ENCODE measurements at places on chromosomes 1 and 21.

GRCh38 chr1:206556750-206557635 lies 49.7 kb downstream of the RASSF5 start:
- DNase-seq: peak; percentile 45

DNA sequence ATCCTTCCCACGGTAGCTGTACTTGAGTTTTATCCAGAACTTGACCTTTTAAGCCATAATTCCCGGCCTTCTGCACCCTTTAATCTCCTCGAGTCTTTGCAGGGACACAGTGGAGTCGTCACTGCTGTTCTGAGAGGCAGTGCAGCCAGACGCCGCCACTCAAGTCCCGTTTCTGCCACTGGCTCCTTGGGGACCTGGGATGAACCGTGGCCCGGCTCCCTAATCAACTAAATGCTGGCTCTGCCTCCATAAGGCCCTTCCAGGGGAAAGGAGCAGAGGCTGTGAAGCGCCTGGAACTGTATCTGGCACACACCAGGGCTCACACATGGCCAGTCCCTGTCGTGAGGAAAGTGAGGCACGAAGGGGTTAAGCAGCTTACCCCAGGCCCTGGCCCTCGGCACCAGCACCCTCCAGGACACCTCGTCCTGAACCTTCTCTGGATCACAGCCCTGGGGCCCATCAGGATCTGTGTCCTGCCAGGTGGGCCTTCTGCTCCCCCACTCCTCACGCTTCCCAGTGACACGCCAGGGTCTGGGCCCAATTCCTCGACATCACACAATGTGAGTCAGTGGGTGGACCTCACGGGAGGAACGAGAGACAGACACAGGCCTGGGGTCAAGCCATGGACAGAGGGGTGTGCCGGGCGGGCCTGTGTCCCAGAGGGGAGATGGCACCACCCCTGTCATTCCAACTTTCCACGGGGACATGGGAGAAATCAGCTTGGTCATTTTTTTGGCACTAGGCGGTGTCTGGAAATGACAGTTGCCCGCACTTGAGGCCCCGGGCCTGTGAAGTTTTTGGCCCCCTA lies 23.5 kb upstream of the C1orf174 start:
- DNase-seq: no peak

GRCh38 chr1:93304716-93305138 lies 41.0 kb upstream of the DR1 start:
- peak; percentile 1 for DNase-seq

DNA sequence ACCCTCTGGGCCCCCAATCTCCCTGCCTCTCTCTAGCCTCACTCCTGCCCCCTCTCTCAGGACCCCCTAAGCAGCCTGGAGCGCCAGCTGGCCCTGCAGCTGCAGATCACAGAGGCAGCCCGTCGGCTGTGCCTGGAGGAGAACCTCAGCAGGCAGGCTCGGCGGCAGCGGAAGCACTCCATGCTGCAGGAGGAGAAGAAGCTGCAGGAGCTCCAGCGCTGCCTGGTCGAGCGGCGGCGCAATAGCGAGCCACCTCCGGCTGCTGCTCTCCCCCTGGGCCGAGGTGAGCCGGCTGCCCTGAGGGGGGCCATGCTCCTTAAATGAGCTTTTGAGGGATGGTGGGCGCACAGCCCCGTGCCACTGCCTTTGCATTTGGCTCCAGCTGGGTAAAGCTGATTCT lies 6.2 kb downstream of the INAVA start:
- DNase-seq: no peak

GRCh38 chr1:64006276-64007051 lies 197.0 kb upstream of the UBE2U start:
- DNase-seq: no peak

DNA sequence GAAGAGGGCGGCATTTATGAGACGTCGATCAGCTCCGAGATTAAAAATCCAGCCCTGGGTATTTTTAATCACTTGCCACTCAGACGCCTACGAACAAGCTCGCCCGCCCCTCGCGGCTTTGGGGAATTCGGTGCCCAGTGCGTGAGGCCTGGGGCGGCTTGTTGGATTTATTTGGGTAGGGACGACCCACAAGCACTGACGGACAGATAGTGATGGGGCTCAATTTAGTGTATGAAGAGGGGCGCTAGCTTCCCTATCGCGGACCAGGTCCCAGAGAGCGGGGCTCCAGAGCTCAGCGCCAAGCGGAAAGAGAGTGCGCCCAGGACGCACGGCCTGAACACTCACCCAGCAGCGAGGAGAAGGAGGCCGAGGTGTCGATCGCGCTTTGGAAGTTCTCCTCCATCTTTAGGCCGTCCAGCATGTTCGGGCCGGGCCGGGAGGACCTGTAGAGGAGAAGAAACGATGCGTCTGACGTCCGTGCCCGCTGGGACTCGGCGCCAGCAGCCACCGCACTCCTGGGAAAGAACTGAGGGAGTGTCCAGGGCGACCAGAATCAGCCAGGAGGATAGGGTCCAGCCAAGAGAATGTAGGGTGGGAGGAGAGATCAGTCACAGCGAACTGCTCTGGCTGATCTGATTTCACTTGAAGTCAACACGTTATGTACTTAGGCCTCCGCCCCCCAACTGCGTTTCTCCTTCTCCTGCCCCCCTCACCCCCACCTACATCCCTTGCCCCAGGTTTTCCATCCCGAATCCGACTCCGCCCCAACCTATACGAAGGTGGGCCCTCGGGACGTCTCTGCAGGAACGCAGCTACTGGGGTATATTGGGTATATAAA lies 1.2 kb downstream of the LMX1A start:
- DNase-seq: no peak

DNA sequence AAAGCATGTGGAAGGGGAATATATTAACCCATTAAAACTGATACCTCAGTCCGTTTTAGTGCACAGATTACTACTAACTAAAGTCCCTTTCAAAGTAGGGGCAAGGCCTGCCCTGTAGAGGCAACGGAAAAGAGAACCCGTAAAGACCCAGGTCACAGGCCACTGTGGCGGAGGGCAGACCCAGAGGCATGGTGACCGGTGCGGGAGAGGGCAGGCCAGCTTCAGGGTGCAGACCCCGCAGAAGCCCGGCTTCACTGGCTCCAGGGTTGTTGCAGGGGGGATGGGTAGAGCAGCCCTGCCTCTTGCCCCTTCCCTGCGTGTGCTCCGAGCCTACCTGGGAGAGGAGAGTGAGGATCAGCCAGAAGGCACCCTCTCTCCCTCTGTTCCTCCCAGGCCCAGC lies 17.7 kb downstream of the CNTN2 start:
- no peak for DNase-seq

- no peak for DNase-seq
Observed at GRCh38 chr1:170661646-170662411, 2.1 kb upstream of the PRRX1 start.

DNA sequence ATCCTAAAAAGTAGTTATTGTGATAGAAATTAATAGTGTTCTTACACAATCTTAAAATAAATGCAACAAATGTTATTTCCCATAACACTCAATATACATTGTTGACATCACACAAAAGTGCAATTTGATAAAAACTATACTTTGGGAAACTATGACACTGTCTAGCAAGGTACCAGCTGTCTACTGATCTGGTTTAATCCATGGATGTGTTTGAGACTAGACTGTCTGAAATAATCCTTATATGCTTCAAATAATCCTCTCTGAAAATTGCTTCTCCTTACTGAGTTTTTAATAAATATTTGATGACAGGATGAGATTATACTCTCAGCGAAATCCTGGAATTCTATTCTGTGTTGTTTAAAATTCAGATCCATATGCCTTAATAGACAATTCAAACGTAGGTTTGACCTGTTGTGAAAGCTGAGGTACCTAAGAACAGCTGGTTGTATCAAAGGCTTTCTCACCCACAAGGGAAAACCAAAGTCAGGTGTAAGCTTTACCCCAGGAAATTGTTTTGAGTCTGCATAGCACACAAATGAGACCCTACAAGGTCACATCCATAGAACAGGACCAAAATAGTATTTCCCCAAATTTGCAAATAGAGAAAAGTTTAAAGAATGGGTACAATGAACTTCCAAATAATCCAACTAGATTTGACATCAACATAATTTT lies 8.8 kb upstream of the GFI1 start:
- no peak for DNase-seq

GRCh38 chr1:32215629-32216480 lies 6.3 kb downstream of the TMEM234 start:
- no peak for DNase-seq

DNA sequence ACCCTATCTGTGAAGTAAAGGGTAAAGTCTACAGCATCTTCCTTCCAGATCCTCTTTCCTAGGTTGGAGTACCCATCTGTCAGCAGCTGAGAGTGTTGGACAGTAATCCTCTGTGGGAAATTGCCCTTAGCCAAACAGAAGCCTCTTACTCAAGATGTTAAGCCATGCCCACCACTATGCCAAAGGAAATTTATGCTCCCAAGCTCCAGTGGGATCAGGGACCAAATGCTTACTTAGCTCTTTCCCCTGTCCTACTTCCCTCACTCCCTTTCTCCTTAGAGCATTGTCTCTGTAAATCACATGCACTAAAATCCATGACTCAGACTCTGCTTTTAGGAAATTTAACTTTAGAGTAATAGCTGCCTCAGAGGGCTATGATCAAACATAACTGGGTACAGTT lies 254.0 kb downstream of the BRINP2 start:
- DNase-seq: no peak

DNA sequence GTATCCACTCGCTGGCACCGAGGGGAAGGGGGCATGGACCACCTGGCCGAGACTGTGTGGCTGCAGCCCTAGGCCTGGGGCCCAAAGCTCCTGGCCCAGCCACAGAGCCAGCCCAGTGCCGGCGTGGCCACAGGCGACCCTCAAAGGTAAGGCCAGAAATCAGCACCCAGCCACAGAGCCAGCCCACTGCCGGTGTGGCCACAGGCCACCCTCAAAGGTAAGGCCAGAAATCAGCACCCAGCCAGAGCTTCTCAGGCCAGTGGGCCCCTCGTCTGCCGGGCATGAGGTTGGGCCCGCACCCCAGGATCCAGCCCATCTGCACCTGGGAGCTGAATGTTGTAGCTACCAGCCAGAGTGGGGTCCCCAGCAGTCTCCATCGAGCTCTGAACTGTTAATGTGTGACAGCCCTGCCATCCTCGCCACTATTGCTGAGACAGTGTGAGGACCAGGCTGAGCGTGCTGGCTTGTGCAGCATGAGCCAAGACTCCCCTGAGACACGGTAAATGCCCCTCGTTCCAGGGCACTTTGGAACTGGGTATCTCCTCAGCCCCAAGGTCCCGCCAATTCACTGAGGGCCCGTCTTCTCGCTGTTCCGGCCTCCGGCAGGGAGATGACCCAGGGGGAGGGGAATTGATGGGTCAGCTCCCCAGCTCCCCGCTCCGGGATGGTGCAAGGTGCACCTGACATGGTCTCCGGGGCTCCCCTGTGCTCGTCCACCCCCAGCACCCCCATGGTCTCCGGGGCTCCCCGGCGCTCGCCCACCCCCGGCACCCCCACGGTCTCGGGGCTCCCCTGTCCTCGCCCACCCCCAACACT lies 4.7 kb upstream of the FTCD start:
- DNase-seq: no peak

DNA sequence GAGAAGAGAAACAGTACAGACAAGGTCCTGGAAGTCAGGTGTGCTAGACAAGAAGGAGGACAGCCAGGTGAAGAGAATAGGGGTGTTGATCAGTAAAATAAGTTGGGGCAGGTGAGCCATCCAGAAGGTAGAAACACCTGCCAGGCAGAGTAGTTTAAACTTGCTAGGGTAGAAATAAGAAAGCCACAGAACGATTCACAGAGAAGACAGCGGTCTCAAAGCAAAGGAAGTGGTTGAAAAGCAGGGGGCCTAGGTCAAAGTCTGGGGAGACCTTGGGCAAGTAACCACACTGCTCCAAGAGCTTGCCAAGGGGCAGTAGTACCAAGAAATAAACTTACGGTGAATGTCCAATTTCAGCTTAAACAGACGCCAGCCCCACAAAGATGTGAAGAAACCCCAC lies 116.6 kb upstream of the PROX1 start:
- no peak for DNase-seq

- no peak for DNase-seq
Observed at GRCh38 chr1:64117492-64117891, 85.9 kb upstream of the UBE2U start.

All from activated naive CD4-positive, alpha-beta T cell (primary cell).